ENCODE measurements at places on chromosomes 7 and 10.

DNA sequence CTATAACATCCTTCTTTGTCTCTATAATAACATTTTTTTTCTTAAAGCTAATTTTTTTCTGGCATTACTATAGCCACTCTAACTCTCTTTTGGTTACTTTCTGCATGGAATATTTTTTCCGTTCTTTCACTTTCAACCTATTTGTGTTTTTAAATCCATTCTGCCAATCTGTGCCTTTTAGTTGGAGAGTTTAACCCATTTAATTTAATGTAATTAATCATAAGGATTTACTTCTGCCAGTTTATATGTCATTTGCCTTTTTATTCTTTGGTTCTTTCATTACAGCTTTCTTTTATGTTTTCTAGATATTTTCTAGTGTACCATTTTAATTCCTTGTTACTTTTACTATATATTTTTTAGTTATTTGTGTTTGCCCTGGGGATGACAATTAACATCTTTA is 78.6 kb downstream of the TMEM270 start:
- DNase-seq, result no peak

DNA sequence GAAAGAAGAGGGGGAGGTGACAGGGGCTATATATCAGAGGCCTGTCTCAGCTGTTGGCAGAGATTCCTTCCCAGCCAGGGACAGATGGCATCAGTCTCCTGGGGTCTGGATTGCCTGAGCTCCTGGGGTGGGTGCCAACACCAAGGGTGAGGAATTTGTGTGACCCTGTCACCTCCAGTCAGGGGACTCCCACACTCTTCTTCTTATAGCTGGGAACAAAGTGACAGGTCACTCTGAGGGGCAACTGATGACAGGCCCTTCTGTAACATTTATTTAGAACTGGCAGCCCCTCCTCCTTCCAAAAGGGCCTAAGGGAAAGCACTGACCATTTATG is 53.7 kb upstream of the DUSP5 start:
- no peak for DNase-seq

- no peak for DNase-seq
Observed at GRCh38 chr7:66142996-66143395, 28.3 kb downstream of the CRCP start.

DNA sequence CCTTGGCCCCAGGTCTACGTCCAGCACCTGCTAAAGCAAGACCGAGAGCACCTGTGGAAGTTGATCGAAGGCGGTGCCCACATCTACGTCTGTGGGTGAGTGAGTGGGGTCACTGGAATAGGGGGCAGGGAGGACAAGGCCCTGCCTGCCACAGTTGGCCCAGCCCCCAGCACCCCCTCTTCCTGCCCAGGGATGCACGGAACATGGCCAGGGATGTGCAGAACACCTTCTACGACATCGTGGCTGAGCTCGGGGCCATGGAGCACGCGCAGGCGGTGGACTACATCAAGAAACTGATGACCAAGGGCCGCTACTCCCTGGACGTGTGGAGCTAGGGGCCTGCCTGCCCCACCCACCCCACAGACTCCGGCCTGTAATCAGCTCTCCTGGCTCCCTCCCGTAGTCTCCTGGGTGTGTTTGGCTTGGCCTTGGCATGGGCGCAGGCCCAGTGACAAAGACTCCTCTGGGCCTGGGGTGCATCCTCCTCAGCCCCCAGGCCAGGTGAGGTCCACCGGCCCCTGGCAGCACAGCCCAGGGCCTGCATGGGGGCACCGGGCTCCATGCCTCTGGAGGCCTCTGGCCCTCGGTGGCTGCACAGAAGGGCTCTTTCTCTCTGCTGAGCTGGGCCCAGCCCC is 8.1 kb downstream of the TMEM120A start:
- DNase-seq, result no peak

DNA sequence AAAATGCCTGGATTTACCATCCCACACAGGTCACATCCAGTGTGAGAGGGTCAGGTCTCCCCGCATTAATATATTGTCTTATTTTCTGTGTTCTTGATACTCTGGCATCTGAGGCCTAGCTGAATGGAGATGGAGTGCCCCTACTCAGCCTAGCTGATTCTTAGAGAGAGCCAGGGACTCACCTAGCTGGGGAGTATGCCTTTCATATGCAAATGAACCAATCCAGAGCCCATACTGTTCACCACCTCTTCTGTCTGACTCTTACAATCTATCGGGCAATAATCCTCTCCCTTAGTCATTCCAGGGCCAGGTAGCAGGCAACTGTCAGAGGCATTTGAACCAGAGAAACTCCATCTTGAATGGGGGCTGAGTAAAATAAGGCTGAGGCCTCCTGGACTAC is 46.3 kb downstream of the LBX1 start:
- DNase-seq, result no peak

- no peak for DNase-seq
Observed at GRCh38 chr10:20835335-20835734, 61.8 kb downstream of the NEBL start.

DNA sequence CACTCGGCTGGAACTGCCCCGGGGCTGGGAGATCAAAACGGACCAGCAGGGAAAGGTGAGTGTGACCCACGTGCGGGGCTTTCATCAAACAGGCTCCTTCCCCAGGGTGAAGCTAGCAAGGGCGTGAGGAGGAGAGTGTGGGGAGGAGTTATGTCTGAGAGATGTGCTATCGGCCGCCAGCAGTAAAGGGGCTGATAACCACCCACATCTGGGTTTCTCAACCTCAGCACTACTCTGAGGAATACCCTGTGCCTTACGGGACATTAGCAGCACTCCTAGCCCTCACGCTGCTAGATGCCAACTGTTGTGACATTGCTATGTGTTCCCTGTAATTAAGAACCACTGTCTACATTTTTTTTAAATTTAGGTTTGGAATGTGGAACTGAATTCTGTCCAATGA is 113.9 kb upstream of the STK17A start:
- no peak for DNase-seq

DNA sequence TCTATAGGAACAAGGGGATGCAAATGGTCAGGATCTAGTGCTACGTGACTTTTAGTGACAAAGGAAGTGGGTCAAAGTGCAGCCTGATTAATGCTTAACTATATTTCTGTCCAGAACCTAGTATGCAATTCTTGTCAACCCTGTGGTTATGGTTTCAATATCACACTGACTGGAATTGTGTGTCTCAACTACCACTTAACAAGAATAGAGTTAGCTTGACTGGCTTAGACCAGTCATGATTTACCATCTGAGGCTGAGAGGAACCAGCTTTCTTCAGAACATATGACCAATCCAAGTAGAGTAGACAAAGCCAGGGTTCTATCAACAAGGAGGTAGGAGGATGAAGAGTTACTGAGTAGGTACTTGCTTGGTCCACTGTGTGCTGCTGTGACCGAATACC is 54.4 kb downstream of the MYPN start:
- no peak for DNase-seq

GRCh38 chr10:13803566-13804554 is 217.1 kb downstream of the PRPF18 start:
- DNase-seq, result no peak

- no peak for DNase-seq
Observed at GRCh38 chr10:121221072-121221471, 369.9 kb downstream of the WDR11 start.

GRCh38 chr7:17385612-17386011 is 87.2 kb downstream of the AHR start:
- DNase-seq, result no peak

DNA sequence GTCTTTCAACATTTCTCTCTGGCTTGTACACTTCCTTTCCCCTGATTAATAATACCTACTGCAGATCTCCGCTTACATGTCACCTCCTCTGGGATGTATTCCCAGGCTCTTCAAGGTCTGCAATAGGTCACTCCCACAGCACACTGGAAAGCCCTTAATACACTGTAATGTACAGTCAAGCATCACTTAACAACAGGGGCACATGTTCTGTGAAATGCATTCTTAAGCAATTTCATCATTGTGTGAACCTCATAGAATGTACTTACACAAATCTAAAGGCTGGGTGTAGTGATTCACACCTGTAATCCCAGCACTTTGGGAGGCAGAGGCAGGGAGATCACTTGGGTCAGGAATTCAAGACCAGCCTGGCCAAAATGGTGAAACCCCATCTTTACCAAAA is 1.9 kb downstream of the COX15 start:
- no peak for DNase-seq

- no peak for DNase-seq
Observed at GRCh38 chr10:29249018-29249417, 39.9 kb upstream of the LYZL1 start.

- no peak for DNase-seq
Observed at GRCh38 chr7:116408166-116408565, 91.4 kb upstream of the CAV2 start.

GRCh38 chr7:32506266-32507054 is 11.2 kb downstream of the AVL9 start:
- DNase-seq, result no peak

GRCh38 chr10:23280419-23281043 is 64.1 kb downstream of the C10orf67 start:
- DNase-seq, result no peak

GRCh38 chr7:134778941-134779740 is at the start of gene CALD1:
TSS of gene CALD1 (plus strand) at chr7:134779634. CDS start at chr7:134867734, 88,100 bp downstream.
- no peak for DNase-seq

- no peak for DNase-seq
Observed at GRCh38 chr10:121791761-121792160, 136.1 kb downstream of the ATE1 start.

- DNase-seq, result no peak
Observed at GRCh38 chr7:149081914-149082313, 8.6 kb downstream of the ZNF786 start.

- DNase-seq, result no peak
Observed at GRCh38 chr7:29422829-29423228, 140.8 kb upstream of the PRR15 start.

- no peak for DNase-seq
Observed at GRCh38 chr10:21363731-21364104, 161.8 kb downstream of the SKIDA1 start.

- DNase-seq, result no peak
Observed at GRCh38 chr7:138032186-138032585, 30.3 kb upstream of the CREB3L2 start.

DNA sequence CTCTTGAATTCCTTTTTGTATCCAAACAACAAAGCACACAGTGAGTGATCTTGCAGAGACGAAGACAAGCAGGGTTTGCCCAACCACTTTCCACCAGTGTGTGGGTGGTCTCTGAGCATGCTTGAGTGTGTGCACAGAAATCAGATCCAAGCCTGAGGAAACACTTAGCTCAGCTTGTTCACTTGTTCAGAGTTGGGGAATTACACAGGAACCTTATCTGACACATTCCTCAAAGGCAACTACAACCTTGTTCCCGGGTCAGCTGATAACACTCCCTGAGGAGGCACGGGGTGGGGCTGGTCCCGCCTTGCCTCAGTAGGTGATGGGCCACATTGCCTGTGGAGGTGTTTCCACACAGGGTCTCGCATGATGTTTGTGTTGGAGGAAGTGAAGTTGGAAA is 216.9 kb downstream of the DYNC1I1 start:
- DNase-seq, result no peak

- DNase-seq, result no peak
Observed at GRCh38 chr7:84684836-84685480, 490.4 kb upstream of the SEMA3A start.

- no peak for DNase-seq
Observed at GRCh38 chr7:93977211-93977950, 26.8 kb downstream of the BET1 start.

GRCh38 chr7:128100949-128101713 is 69.9 kb upstream of the LRRC4 start:
- no peak for DNase-seq

DNA sequence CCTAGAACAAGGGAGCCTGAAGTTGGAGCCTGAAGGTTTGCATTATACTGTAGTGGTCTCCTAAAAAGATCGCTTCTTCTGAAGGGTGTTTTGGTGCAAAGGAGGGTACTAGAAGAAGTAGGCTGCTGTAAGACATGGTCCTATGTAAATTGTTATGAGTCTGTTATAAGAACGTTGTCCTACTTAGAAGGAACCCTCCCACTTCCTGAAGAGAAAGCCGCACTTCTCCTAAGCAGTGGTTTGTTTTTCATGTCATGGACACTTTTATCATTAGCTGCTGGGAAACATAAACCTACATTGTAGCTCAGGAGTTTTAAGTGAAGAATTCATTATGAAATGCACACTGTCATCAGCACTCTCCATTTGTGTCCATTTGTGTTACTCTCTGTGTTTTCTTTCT is 129.1 kb upstream of the ITGB1 start:
- DNase-seq, result no peak

- no peak for DNase-seq
Observed at GRCh38 chr7:21585070-21585724, 42.4 kb downstream of the DNAH11 start.

DNA sequence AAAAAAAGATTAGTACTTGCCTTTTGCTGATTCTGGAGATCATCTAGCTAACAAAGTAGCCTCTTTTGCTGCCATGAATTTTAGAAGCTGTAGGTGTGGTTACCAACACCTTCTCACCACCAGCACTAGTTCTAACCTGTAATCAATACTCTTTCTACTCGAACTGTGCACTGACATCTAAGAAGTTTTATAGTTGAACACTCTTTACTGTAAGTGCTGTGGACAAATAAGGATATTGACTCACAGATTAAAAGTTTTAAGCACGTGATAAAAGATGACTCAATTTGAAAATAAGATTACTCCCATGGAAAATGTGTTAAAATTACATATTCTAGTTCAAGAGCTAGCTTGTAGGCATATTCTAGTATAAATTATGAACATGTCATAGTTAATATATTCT is 89.9 kb downstream of the REEP3 start:
- no peak for DNase-seq

- DNase-seq, result no peak
Observed at GRCh38 chr10:72171175-72171630, 44.6 kb upstream of the ANAPC16 start.

Measured in activated CD8-positive, alpha-beta memory T cell treated with anti-CD3 and anti-CD28 coated beads for 4 hours (primary cell).